Activated naive CD4-positive, alpha-beta T cell treated with anti-CD3 and anti-CD28 coated beads, Interleukin-2, amount 50 U/mL, for 72 hours (primary cell): ENCODE measurements at places on chromosomes 12 and 14.

GRCh38 chr12:4286771-4287317, 13.3 kb downstream of the CCND2 start:
- DNase-seq = no peak

GRCh38 chr12:42143452-42144157, 1.1 kb downstream of the GXYLT1 start:
- DNase-seq = no peak

DNA sequence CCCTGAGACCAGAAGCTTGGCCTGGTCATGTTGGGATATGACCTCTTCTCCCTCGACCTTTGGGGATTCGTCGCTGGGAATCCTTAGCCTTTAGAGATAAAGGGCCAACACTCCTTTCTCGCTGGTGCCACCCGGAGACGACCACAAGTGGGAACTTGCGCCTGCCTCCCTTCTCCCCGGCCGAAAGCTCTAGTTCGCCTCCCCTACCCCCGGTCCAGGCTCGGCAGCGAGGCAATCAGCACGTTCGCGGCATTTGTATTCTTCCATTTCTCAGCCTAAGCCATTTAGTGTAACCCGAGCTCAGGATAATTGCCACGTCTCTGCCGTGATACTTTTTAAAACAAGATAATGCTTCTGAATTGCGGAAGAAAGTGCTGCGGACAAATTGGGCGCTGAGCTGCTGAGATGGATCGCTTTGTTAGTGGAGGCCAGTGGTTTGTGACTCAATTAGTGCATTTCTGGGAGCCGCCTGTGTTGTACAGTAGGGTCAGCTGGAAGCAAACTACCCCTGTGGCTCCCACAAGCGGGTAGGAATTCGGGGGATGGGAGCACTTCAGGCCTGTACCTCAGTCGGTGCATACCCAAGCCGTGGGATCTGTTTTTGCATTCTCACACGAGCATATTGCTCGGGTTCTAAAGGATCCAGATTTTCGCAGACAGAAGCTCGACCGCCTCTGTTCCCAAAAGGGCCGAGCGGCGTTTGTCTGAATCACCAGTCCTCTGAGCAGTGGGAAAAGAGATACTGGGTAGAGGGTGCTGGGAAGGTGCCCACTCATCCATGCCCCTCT, 6.8 kb upstream of the SIX1 start:
- DNase-seq = no peak

GRCh38 chr14:75081660-75082229, 12.3 kb downstream of the ZC2HC1C start:
- DNase-seq = no peak

- peak; percentile 71 for DNase-seq
Observed at GRCh38 chr12:54215989-54216796, 27.4 kb upstream of the SMUG1 start.

GRCh38 chr14:101040538-101041442, 137.3 kb upstream of the RTL1 start:
- DNase-seq = no peak

DNA sequence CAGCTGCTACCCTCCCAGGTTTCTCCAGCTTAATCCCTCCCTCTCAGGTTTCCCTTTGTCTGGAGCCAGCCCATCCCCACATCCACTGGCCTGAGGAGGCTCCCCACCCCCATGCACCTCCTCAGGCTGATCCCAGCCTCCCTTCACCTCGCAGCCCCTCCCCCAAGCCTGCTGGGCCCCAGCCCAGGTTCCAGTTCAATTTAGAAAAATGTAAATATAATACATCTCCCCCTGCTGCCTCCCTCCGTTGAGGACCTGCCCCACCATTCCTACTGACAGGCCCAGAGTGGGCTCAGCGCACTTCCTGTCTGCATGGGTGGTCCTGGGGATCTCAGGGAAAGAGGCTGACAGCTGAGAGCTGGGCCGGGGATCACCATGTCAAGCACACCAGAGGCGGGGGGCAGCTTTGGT, 155.8 kb downstream of the NTF3 start:
- no peak for DNase-seq
